DMS53 (cell line): ENCODE measurements at places on chromosomes 6 and 20.
A peak's percentile ranks its signal among the peaks of the same experiment; 100 is the strongest.

- no peak for DNase-seq
Observed at GRCh38 chr6:162649271-162649670, 78.3 kb downstream of the PRKN start.

GRCh38 chr6:157230910-157231309, 92.4 kb downstream of the TMEM242 start:
- DNase-seq = peak; percentile 80

DNA sequence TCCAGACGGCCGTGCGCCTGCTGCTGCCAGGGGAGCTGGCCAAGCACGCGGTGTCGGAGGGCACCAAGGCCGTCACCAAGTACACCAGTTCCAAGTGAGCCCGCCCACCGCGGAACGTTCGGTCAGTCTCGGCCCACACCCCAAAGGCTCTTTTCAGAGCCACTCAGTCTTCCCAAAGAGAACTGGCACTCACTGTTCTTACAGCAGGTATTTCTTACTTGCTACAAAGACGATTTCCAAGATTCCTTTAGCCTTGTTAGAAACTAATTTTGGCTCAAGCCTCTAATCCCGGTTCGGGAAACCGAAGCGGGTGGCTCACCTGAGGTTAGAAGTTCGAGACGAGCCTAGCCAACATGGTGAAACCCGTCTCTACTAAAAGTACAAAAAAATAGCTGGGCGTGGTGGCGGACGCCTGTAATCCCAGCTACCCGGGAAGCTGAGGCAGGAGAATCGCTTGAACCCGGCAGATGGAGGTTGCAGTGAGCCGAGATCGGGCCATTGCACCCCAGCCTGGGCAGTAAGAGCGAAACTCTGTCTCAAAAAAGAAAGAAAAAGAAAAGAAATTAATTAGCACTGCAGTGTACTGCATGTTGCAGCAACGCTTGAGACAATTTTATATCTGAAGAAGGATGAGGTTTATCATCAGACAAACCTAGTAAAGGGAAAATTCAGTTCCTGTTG, 73.1 kb downstream of the OR2B2 start:
- DNase-seq = peak; percentile 83

- no peak for DNase-seq
Observed at GRCh38 chr6:114432400-114432799, 89.6 kb upstream of the HS3ST5 start.

- no peak for DNase-seq
Observed at GRCh38 chr20:49471397-49471796, 11.1 kb downstream of the KCNB1 start.

DNA sequence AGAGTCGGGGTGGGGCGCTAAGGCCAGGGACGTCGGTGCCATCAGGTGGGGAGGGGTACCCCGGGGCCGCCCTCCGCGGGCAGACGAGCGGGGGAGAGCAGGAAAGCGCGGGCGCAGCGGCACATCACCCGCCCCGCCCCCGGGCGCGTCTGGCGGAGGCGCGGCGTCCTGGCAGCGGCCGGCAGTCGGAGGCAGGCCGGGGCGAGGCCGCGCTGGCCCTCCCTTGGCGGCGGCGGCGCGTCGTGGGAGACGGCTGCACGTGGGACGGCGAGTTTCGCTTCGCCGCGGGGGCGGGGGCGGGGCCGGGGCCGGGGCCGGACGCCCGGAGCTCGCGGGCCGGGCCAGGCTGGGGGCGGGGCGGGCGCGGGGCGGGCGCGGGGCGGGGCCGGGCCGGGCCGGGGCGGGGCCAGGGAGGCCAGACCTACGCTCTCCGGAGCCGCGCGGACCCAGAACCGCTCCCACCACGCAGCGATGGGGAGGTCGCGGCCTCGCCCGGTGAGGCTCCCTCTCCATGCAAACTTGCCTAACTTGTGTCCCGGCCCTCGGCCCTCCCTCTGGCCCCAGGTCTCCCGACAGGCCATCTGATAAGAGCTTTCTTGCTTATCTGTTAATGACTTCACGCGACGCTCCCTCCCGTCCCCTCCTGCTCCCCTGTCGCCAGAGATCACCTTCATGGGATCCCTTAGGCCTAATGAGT, 12.5 kb downstream of the ITPR3 start:
- peak; percentile 89 for DNase-seq

- no peak for DNase-seq
Observed at GRCh38 chr6:1584146-1584545, 25.6 kb upstream of the FOXC1 start.

DNA sequence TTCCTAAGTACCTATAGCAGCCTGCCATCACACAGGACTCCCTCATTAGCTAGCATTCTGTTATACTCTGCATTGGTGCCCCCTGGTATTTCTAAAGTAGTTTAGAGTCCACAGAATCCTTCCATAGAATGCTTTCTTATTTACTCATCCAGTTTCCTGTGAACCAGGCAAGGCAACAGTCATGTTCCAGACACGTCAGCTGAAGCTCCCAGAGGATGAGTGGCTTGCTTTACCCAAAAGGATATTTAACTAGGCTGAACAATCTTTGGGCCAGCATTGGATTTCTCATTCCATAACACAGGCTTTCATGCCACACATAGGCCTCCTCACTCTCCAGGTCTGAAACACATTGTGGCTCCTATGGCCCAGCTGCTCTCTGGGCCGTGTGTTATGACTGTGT, 203.8 kb upstream of the MAP3K7 start:
- DNase-seq = no peak

- peak; percentile 86 for DNase-seq
Observed at GRCh38 chr6:153125032-153125431, 6.0 kb downstream of the RGS17 start.

DNA sequence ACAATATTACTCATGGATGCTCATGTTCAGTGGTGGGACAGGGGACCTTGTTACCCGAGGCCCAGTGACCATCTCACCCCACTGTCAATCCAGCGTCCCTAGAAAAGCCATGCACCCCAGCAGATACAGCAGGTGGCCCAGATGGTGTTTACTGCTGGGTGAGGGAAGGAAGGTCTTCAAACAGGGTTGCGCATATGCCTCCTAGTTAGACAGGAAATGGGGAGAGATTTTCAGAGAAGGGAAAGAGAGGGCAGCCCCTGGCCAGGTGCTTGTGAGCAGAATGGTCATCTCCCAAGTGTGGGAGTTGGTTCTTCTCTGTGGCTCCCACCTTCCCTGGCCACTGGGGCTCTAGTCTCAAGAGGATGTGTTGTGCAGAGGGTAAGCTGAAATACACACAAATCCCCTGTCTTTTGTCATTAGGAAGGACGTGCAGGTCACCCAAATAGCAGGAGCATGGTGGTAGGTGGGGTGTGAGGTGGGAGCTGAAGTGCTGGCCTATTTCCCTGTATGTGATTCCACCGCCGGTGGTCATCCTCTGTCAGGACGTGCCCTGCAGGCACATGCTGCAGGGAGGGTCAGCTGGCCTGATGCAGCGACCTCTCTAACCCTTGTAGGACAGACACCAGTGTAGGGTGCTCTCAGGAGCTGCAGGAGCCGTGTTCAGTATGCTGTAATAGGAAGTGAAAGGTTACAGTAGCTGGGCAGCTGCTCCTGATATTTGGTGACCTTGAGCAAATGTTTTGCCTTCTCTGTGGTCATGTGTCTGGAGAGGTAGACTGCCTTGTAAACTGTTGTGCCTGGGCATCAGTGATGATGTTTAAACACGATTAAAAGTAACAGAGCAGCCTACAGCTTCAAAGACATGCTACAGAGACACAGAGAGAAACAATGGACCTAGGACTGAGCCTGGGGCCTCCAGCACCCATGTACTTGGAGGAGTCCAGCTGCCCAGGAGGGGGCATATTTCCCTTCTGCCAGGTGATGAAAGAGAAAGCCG, 3.2 kb upstream of the CST3 start:
- no peak for DNase-seq

DNA sequence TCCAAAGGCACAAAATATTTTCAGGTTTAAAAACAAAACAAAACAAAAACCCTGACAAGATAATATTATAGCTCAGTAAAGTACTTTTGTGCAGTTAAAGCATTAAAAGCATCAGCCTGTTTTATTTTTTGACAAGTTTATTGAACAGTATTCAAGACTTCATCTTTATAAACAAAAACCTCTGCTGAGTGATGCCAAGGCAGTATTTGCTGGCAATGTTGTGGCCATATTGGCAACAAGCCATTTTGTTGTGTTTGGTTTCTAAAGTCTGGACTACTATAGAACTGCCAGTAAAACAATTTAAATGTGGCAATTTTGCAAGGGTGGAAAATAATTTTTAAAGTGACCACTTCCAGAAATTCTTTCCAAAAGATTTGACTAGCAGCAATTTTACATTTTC, 15.9 kb downstream of the CPNE1 start:
- no peak for DNase-seq

GRCh38 chr6:130598021-130598989, 228.9 kb upstream of the SMLR1 start:
- no peak for DNase-seq

DNA sequence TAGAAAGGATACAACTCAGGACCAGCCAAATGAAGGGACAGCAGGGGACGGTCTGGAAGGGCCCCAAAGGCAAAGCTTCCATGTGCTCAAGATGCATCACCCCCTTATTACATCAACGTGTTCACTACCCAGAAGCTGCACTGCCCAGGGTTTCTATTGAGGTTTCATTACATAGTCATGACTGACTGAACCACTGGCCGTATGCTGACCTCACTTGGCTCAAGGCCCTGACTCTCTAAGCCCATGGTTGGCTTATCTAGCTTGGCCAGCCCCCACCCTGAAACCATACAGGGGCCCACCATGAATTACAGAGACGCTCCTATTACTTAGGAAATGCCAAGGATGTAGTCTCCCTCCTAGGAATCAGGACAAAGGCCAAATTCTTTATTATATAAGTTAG, 179.4 kb downstream of the FOXC1 start:
- no peak for DNase-seq

GRCh38 chr6:112936504-112936903, 589.4 kb downstream of the RFPL4B start:
- no peak for DNase-seq

- DNase-seq = no peak
Observed at GRCh38 chr6:76789580-76789979, 673.7 kb downstream of the HTR1B start.

DNA sequence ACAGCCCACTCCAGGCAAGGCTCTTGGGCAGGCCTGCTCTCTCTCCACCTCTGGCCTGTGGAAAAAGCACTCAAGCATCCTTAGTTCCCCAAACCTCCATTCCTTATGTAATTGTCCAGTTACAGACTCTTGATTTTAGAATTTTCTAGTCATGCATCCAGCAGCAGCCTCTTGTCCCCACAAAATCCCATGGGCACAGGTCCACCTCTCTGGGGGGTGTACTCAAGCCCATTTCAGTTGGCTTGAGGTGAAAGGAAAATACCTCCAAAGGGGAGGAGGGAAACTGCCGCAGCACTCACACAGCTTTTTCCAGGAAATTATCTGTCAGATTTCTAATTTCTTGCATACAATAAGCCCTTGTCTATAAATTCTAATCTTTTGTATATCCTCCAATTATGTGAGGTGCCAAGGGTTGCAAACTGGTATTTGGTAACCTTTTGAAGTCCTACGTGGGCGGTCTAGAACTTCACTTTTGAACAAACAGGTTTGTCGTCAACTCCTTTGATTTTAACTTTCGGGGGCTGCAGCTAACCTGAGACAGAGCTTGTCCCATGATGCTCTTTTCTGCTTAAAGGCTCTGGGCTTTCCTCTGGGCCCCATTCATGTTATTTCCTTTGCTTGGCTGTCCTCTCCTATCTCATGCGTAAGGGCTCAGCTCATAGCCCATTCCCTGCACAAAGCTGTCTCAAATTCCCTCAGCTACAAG, 104.7 kb upstream of the CEP85L start:
- DNase-seq = no peak

- DNase-seq = peak; percentile 94
Observed at GRCh38 chr6:170025935-170026750, 264.7 kb downstream of the DLL1 start.

GRCh38 chr6:139249395-139249794, 42.4 kb downstream of the TXLNB start:
- no peak for DNase-seq

DNA sequence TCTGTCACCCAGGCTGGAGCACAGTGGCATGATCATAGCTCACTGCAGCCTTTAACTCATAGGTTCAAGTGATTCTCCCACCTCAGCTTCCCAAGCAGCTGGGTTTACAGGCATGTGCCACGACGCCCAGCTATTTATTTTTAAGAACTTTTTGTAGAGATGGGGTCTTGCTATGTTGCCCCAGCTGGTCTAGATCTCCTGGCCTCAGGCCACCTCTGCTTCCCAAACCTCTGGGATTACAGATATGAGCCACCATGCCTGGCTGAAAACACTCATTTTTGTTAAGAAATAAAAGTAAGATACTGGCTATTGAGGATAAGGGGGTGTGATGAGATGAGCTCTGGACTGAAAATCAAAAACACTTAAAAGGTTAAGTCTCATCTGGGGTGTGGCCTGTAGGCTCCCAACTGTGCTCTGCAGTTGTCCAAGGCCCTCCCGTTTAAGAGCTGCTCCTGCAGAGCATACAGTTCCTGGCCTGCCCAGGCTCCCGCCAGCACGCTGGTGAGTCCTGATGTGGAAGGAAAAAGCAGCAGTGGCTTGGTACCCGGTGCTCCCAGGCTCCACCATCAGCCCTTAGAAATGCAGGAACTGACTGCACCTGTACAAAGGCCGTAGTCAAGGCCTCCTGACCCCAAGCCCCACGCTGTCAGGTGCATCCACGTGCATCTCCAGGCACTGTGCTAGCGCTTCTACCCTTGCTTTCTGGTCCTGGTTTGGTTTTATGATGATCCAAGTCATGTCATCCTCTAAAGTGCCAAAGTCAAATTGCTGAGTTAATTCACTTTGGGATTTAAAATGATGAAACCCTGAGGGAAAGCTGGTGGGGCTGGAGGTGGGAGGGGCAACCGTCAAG, 111.5 kb downstream of the TMEM242 start:
- DNase-seq = peak; percentile 39

DNA sequence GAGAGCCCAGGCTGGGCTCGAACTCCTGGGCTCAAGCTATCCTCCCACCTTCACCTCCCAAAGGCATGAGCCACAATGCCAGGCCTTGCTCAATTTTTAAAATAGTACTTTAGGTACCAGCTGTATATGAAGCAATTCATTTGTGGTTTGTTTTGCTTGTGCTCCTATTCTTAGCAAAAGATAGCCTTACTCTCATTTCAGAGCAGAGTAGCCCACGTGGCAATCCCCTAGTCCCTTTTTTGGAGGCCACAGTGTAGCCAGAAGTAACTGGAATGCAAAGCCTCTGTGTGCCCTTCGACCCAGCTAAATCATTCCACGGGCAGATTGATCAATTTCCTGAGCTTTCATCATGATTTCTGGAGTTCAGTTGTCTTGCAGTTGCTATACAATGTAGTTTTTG, 372.2 kb downstream of the NRN1 start:
- DNase-seq = no peak

DNA sequence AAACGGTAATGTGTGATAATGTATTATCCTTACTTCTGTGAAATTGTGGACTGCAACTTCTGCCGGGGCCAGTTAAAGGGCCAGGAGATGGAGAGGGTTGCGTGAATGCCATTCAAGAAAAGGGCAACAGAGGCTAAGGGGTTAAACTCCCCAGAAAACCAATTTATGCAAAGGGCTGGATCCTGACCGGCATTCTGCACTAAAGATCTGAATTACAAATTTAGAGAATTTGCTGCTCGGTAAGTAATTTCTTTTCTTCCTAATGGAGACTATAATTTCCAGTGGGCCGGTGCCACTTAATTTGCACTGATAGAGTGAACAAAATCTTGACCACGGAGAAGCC, 130.1 kb downstream of the BCAS1 start:
- DNase-seq = no peak
